Activated T-helper 1 cell treated with anti-CD3 and anti-CD28 coated beads, Interleukin-12 subunit alpha, Interleukin-12 subunit beta, Interleukin-2, Interleukin-4 antibody, amounts not matched to agents 30 ng/mL and 10 ng/mL and 1 ng/mL, durations not matched to agents 14 hours and 24 hours and 36 hours (primary cell): ENCODE measurements at places on chromosomes 12 and 14. TPM values are rescaled to one million over a fixed set of nuclear protein-coding genes. Genes with fewer than 3 reads are reported as not detected.

GRCh38 chr12:54329759-54330158 lies 4.8 kb downstream of the COPZ1 start:
- no peak for DNase-seq
- peaks cover 9% of the 10 kb centered on the region for H3K36me3 ChIP-seq
- H3K27me3 ChIP-seq = no peaks in the 10 kb centered on the region
- peaks cover 57% of the 10 kb centered on the region for H3K4me1 ChIP-seq
- no peak overlapping the region for H3K27ac ChIP-seq

DNA sequence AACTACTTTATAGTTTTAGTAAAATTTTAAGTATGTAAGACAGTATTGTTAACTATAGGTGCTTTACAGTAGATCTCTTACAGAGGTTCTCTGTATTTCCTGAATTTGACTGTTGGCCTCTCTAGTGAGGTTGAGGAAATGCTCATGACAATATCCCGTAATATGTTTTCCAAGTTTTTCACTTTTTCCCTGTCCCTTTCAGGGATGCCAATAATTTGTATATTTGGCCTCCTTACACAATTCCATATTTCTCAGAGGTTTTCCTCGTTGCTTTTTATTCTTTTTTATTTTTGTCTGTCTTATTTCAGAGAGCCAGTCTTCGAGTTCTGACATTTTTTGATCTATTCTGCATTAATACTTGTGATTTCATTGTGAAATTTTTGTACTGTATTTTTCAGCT lies 233.7 kb upstream of the PDE3A start:
- no peak overlapping the region for H3K27ac ChIP-seq
- DNase-seq = no peak
- no peaks in the 10 kb centered on the region for H3K36me3 ChIP-seq
- H3K4me3 ChIP-seq = no peak overlapping the region

GRCh38 chr14:47264842-47265241 lies 410.6 kb downstream of the MDGA2 start:
- H3K4me1 ChIP-seq = no peaks in the 10 kb centered on the region
- no peaks in the 10 kb centered on the region for H3K36me3 ChIP-seq
- no peak for DNase-seq

GRCh38 chr14:75636100-75636692 lies 24.5 kb downstream of the ERG28 start:
- no peaks in the 10 kb centered on the region for H3K4me1 ChIP-seq
- H3K27ac ChIP-seq = no peak overlapping the region
- H3K27me3 ChIP-seq = no peaks in the 10 kb centered on the region
- peaks cover 5% of the 10 kb centered on the region for H3K36me3 ChIP-seq
- no peak overlapping the region for H3K4me3 ChIP-seq
- DNase-seq = no peak

GRCh38 chr14:59394268-59394667 lies 70.9 kb downstream of the GPR135 start:
- H3K36me3 ChIP-seq = no peaks in the 10 kb centered on the region
- H3K4me1 ChIP-seq = peaks cover 11% of the 10 kb centered on the region
- no peak for DNase-seq
- H3K4me3 ChIP-seq = no peak overlapping the region
- no peak overlapping the region for H3K27ac ChIP-seq
- H3K27me3 ChIP-seq = peaks cover 6% of the 10 kb centered on the region

- H3K4me1 ChIP-seq = peaks cover 27% of the 10 kb centered on the region
- peak; percentile 85 for DNase-seq
- no peaks in the 10 kb centered on the region for H3K27me3 ChIP-seq
- H3K4me3 ChIP-seq = peak overlapping the region; percentile 45
- peaks cover 2% of the 10 kb centered on the region for H3K36me3 ChIP-seq
Observed at GRCh38 chr14:76977793-76978720, 50.5 kb downstream of the IRF2BPL start.

DNA sequence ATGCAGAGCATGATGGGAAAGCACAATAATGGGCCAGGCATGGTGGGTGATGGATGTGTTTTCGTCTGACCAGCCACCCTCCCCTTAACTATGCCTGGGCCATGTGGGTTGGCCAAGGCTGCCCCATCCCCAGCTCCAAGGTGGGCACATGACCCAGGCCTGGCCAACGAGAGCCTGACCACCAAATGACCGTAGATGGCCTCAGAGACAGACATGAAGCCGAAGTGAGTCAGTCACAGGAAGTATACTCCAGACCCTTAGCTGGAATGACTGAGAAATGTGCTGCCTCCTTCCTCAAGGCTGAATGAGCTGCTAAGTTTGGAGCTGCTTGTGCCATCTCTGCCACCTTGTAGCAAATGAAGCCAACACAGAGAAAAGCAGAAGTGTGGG lies 233.6 kb downstream of the BCL11B start:
- H3K36me3 ChIP-seq = no peaks in the 10 kb centered on the region
- no peak overlapping the region for H3K4me3 ChIP-seq
- no peak for DNase-seq
- no peak overlapping the region for H3K27ac ChIP-seq

Gene CLEC2B
- 13.1 and 14.3 TPM in 2 replicates for total RNA-seq

Gene GPR135
- 1.5 and 1.6 TPM in 2 replicates for total RNA-seq
